ENCODE measurements at places on chromosomes 16 and 17.

DNA sequence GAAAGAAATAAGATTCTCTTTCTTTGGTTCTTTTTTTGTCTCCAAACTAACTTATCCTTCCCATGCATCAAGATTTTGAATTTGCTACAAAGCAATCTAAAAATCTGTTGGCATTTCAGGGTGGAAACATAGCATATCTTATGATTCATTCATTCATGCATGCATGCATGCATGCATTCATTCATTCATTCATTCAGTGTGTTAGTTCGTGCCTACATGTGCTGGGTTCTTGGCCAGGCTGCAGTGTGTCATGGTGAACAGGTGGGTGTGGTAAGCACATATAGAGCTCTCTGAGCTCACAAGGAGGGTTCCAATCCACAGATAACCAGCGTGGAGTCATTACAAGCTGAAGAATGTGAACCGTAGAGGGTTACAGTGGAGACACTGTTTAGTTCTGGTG is 410.4 kb downstream of the CPPED1 start:
- no peak for DNase-seq

DNA sequence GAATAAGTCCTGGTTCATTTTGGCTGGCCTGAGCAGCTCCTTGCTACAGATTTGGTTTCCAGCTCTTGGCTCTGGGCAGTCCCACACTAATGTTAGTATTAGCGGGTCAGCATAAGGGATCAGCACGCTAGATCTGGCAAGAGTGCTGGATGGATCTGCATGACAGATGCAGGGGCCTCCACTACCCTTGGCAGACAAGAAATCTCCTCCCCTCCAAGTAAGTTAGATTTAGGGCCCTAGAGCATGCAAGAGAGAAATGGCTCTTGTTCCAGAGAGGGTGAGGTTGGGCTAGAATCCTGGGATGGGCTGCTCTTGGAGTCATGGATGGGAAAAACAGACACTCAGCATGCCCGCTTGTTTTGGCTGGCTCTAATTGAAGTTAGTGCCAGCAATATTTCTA is 414.3 kb downstream of the RBFOX1 start:
- DNase-seq = no peak

DNA sequence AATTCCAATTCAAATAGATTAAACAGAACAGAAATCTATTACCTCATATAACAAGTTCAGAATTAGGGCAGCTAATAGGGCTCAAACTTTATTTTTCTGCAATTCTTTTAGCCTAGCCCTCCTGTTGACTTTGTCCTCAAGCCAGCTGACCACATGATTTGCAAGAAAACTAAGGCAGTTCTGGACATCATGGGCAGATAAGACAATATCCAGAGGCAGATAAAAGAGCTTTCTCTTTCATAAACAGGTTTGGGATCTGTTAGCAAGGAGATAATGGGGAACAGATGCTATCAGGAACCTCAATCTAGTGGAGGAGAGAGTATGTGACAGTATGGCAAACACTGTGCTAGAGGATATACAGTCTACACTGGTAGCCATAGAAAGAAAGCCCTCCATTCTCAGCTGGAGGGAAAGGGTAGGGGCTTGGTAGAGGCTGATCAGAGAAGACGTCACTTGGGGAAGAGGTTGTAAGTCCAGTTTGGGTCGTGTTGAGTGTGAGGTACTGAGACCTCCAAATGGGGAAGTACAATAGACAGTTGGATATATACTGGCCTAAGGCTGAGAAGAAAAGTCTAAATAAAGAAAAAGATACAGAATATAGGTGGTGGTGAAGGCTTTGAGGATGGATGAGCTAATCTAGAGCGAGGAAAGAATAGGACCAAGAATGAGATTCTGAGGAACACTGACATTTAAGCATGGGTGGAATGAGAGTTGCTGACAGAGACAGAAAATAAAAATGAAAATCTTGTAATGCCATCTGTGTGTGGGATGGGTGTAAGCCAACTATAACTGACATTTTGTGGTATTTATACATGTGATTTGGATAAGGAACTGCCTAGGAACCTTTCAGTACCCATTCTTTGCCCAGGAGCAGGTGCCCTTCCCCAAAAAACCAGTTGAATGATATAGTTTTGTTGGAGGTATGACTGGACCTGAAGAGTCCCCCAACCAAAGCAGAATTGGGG is 67.4 kb downstream of the CYB561 start:
- no peak for DNase-seq

DNA sequence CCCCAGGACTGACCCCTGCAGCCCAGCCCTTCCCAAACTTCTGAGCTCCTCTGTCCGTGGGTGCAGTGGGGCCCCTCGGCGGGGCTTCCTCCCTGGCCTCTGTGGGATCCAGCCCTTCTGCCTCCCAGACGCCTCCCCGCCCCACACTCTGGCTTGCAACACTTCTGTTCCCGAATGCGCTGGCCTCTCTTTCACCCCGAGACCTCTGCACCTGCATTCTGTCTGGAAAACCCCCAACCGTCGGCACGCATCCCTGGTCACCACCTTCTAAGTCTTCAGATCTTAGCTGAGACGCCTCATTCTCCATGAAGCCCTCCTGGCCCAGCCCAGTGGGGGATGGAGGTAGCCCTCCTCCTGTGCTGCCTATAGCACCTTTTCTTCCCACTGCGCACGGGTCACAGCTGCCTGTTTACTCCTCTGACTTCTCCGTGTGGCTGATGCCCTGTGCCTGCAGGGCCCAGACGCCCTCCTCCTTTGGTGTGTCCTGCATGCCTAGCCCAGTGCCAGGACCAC is 26.4 kb downstream of the TMEM235 start:
- no peak for DNase-seq

- peak; percentile 54 for DNase-seq
Observed at GRCh38 chr17:64262198-64262999, 661 bp downstream of the TEX2 start.

Data from H1 (cell line).